ENCODE measurements at places on chromosomes 7 and 10.

DNA sequence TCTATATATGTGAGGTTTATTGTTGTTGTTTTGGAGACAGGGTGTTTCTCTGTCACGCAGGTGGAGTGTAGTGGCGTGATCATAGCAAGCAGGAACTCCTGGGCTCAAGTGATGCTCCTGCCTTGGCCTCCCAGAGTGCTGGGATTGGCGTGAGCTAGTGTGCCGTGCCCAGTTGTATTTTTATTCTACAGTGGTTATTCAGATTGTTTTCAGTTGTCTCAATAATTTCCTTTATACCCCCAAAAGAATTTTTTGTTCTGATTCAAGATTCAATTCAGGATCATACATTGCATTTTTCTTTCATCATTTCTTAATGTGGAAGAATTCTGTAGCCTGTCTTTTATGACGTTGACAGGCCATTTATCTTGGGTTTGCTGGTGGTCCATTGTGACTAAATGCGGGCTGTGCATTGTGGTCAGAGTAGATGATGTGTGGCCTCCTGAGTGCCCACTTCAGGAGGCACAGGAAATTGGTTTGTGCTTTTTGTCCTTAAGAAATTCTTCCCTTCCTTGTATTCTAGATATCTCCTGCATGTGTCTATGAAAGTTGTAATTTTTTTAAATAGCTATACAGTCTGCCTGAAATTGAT is 22.9 kb downstream of the RBM33 start:
- no peak for DNase-seq

- no peak for DNase-seq
These were observed 182.8 kb upstream of the BMPER start for GRCh38 chr7:33722383-33723101.

DNA sequence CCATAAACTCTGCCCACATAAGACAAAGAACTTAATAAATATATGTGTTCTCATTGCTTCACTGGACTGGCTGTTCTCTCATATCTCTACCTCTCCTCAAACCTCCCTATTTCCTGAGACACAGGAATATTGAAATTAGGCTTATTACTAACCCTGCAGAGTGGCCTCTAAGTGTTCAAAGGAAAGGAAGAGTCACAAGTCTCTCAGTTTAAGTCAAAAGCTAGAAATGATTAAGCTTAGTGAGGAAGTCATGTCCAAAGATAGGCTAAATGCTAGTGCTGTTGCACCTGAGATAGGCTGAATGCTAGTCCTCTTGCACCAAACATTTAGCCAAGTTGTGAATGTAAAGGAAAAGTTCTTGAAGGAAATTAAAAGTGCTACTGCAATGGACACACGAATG is 41.1 kb downstream of the GNAI1 start:
- no peak for DNase-seq

GRCh38 chr7:101542527-101543241 is 86.4 kb downstream of the MYL10 start:
- peak; percentile 87 for DNase-seq

DNA sequence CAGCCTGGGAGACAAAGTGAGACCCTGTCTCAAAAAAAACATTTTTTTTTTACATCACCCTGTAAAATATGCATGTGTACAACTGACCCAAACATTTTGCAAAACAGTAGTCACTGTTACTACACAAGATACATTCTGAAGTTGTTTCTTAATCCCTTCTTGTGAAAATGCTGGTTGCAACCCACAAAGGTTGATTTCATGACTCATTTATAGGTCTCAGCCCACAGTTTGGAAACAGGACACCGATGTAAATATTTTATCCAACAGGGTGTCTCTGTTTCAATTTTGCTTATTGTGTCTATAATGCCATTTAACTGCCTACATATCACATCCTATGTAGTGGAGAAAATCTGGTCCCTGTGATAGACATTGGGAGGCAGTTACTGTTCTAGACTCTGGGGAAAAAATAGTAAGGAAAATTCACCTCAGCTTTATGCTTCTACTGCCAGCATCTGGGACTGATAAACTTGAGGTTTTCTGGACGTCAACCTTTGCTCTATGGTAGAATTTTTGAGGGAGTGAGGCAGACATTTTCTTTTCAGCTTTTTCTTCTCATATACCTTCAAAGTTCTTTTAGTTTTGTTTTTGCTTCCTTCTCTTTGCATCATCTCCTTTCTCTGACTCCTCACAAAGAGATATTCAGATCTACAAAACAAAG is 1.6 kb upstream of the RAB19 start:
- DNase-seq: no peak

DNA sequence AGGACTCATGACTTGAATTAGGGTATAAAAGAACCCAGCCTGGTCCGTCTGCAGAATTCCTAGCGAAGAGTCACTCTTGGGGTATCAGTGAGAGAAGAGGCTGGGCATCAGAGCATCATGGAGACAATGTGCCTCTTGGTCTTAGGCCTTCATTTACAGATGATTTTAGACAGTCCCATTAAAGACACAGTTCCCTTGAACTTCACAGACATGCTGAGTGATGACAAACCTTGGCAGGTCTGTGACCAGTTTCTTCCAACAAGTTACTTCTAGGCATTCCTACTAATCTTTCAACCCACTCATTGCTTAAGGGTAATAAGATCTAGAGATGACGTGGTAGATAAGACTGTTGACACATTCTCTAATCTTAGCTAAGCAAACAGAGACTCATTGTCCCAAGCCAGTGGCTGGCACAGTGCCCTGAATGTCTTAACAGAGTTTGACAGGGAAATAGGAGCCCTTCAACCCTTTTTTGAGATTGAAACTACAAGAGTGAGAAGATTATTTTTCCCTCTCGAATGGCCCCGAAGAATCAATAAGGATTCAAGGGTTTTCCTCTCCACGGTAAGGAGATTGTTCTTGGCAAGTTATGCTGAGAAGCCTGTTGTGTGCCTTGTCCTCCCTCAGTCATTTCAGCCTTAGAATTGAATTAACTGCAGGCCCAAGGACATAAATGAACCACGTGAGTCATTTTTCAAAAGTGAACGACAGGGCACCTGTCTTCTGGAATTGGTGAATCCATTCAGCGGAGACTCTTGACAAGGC is 281.1 kb downstream of the CCDC3 start:
- peak; percentile 76 for DNase-seq

- no peak for DNase-seq
These were observed 36.6 kb downstream of the TCF7L2 start for GRCh38 chr10:112986544-112987190.

DNA sequence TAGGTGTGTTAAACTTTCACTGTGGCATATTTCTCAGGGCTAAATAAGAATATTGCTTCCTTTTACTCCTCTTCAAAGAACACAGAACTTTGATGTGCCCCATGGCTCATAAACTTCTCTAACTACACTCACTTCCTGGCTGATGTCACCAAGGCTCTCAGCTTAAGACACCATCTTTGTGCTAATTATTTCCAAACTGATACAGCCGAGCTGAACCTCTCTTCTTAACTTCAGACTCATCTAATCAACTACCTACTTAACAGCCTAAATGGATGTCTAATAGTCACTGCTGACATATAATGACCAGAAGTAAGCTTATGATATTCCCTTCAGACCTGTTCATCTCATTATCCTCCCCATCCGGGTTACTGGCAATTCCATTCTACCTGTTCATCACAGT is 3.6 kb downstream of the C10orf67 start:
- DNase-seq: no peak
